ENCODE measurements at places on chromosomes 12 and 14.
A peak's percentile ranks its signal among the peaks of the same experiment; 100 is the strongest.

DNA sequence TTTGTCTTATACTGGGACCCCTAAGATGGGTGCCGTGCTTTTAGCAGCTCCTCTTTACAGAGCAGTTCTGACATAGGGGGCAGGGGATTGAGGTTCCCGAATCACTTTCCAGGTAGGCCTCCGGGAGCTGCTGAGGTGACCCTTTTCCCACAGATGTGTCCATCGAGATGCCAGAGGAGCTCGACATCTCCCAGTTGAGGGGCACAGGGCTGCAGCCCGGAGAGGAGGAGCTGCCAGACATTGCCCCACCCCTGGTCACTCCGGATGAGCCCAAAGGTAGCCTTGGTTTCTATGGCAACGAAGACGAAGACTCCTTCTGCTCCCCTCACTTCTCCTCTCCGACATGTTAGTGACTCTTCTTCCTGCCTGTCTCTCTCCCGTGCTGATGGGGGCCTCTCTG, 4.3 kb upstream of the TPI1 start:
- H3K4me3 ChIP-seq = no peak overlapping the region
- H3K4me1 ChIP-seq = peaks cover 2% of the 10 kb centered on the region
- peaks cover 10% of the 10 kb centered on the region for H3K27me3 ChIP-seq
- no peak overlapping the region for H3K27ac ChIP-seq

- DNase-seq = no peak
- peaks cover 2% of the 10 kb centered on the region for H3K4me1 ChIP-seq
- H3K27me3 ChIP-seq = peaks cover 59% of the 10 kb centered on the region
- H3K4me3 ChIP-seq = peak overlapping the region; percentile 78
- H3K36me3 ChIP-seq = no peaks in the 10 kb centered on the region
Observed at GRCh38 chr14:26204366-26204727, 393.5 kb downstream of the NOVA1 start.

GRCh38 chr12:23359975-23360701, 589.3 kb downstream of the SOX5 start:
- H3K36me3 ChIP-seq = no peaks in the 10 kb centered on the region
- H3K4me1 ChIP-seq = no peaks in the 10 kb centered on the region
- H3K27me3 ChIP-seq = no peaks in the 10 kb centered on the region
- no peak overlapping the region for H3K27ac ChIP-seq
- no peak for DNase-seq

DNA sequence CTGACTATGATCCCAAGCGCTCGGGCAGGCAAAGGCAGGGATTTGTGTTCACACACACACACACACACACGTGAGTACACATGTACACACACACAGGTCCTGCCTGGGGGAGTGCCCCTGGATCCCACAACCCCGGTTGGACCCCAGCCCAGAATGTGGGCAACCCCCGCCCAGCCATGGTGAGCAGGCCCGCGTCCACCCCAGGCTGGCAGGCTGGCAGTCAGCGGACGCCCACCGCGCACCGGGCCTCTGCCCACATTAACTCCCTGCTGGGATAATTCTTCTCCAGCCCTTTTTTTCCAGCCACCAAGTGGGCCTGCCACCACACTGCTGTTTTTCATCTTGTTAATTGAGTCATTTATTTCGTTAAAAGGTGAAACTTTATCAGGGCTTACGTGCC, 256.2 kb downstream of the BCL11B start:
- DNase-seq = no peak
- H3K36me3 ChIP-seq = no peaks in the 10 kb centered on the region
- H3K27me3 ChIP-seq = no peaks in the 10 kb centered on the region

GRCh38 chr12:9951026-9951675, 19.0 kb upstream of the CLEC2A start:
- H3K4me3 ChIP-seq = no peak overlapping the region
- no peaks in the 10 kb centered on the region for H3K36me3 ChIP-seq
- no peaks in the 10 kb centered on the region for H3K4me1 ChIP-seq
- no peak overlapping the region for H3K27ac ChIP-seq
- no peak for DNase-seq

Measured in progenitor cell of endocrine pancreas (in vitro differentiated cells).